ENCODE measurements at places on chromosomes 6 and 20. TPM values are rescaled to one million over a fixed set of nuclear protein-coding genes. Genes with fewer than 3 reads are reported as not detected.

DNA sequence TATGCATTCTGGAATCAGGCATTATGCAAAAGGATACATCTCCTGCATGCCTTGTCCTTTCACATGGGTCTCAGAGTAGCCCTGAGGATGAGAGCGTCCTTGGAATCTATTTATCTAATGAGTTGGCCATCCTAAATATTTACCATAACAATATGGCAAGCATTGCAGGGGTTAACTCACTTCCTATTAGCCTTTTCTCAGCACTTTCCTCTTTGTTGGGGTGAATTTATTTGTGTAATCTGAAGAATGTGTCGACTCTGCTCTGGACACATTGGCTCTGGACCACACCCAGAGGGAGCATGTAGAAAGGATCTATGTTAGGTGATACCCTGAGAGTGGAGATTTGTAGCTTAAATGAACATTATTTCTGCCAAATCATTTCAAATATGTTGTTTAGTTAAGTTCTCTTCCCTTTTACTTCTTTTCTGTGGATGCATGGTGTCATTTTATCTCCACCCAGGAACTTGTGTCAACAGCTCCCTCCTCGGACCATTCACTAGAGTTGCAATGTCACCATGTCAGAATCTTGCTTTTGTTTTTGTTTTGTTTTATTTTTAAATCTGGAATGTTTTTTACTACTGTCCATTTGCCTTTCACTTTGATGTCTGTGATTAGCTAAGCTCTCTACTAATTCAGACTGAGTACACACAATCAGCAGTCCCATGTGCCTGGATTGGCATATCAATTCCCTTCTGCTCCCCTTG, 757.0 kb upstream of the MMS22L start:
- DNase-seq, result no peak
- no peaks in the 10 kb centered on the region for H3K36me3 ChIP-seq
- H3K4me3 ChIP-seq, result no peak overlapping the region
- no peaks in the 10 kb centered on the region for H3K4me1 ChIP-seq
- H3K27me3 ChIP-seq, result no peaks in the 10 kb centered on the region
- no peak overlapping the region for H3K27ac ChIP-seq

DNA sequence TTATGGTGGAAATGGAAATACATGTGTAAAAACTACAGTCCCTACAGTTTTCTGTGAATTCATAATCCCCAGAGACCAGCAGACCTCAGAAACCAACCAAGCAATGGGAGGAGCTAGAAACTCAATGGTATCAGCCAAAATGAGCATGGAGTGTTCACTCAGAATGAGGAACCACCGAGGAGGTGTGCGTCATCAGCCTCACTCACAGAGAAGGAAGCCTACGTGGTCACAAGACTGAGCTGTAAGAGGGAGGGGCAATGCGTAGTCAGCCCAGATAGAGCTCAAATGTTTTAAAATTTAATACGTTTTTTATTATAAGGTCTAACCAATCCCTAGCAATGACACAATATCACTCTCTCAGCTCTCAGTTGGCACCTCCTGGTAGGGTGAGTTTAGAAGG, 17.4 kb downstream of the MYLK4 start:
- H3K36me3 ChIP-seq, result no peaks in the 10 kb centered on the region
- H3K27ac ChIP-seq, result no peak overlapping the region
- H3K27me3 ChIP-seq, result no peaks in the 10 kb centered on the region
- H3K4me1 ChIP-seq, result no peaks in the 10 kb centered on the region
- no peak overlapping the region for H3K4me3 ChIP-seq

DNA sequence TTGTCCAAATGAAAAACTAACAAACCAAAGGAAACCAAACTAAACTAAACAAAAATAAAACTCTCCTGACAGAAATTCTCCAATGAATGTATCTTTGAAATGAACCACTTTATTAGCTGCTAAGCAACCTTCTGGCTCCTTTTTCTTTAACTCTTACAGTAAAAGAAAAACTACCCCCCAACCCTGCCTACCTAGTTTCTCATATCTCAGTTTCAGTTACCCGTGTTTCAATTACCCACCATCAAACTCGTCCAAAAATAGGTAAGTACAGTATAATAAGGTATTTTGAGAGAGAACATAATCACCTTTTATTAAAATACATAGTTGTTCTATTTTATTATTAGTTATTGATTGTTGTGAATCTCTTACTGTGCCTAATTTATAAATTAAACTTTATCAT, 177.4 kb upstream of the THEMIS start:
- H3K27ac ChIP-seq, result no peak overlapping the region
- H3K27me3 ChIP-seq, result no peaks in the 10 kb centered on the region
- peaks cover 2% of the 10 kb centered on the region for H3K36me3 ChIP-seq
- no peak overlapping the region for H3K4me3 ChIP-seq

GRCh38 chr6:218153-219018, 73.9 kb upstream of the DUSP22 start:
- H3K36me3 ChIP-seq, result no peaks in the 10 kb centered on the region
- no peaks in the 10 kb centered on the region for H3K27me3 ChIP-seq
- peaks cover 25% of the 10 kb centered on the region for H3K4me1 ChIP-seq

- H3K4me3 ChIP-seq, result no peak overlapping the region
- no peaks in the 10 kb centered on the region for H3K4me1 ChIP-seq
- DNase-seq, result no peak
- no peaks in the 10 kb centered on the region for H3K27me3 ChIP-seq
These were observed 799.5 kb downstream of the QKI start for GRCh38 chr6:164214066-164214465.

GRCh38 chr20:37907677-37908401, 4.9 kb downstream of the VSTM2L start:
- no peaks in the 10 kb centered on the region for H3K4me1 ChIP-seq
- H3K27ac ChIP-seq, result no peak overlapping the region
- no peak for DNase-seq
- H3K36me3 ChIP-seq, result no peaks in the 10 kb centered on the region

- peaks cover 14% of the 10 kb centered on the region for H3K27me3 ChIP-seq
These were observed 28.5 kb upstream of the TMEM14A start for GRCh38 chr6:52642368-52642767.

DNA sequence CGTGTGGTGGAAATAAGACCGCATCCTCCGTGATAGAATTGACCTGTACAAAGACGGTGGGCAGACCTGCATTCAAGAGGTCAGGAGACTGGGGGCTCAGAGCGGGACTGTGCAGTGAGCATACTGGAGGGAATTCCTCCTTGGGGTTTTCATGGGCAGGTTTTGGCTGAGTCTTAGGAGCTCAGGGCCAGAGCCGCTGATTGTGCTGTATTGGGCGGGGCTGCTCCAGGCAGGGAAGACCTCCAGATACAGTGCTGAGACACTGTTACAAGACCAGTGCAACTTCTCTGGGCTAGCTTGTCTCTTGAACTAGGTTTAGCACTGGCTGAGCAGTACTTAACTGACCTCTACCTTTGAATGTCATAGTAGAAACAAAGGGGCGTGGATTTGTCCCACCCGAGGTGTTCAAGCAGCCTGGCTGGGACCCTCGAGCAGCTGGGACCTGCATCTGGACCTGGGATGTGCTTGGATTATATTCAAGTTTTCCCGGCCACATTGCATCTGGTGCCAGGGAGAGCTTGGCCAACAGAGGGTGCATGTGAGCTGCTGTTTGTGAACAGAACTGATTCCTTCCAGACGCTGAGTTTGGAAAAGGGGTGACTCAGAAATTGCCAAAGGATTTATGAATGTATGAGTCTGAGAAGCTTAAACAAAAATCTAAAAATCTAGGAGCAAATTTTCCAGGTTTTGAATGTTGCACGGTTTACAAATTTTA, 33.4 kb upstream of the SLC22A1 start:
- no peak for DNase-seq
- H3K27ac ChIP-seq, result no peak overlapping the region
- no peaks in the 10 kb centered on the region for H3K27me3 ChIP-seq
- no peaks in the 10 kb centered on the region for H3K4me1 ChIP-seq
- no peak overlapping the region for H3K4me3 ChIP-seq

- no peaks in the 10 kb centered on the region for H3K4me1 ChIP-seq
- H3K4me3 ChIP-seq, result no peak overlapping the region
- no peak for DNase-seq
- H3K27ac ChIP-seq, result no peak overlapping the region
- peaks cover 33% of the 10 kb centered on the region for H3K27me3 ChIP-seq
- H3K36me3 ChIP-seq, result no peaks in the 10 kb centered on the region
These were observed 6.7 kb upstream of the DLGAP4 start for GRCh38 chr20:36299459-36299858.

DNA sequence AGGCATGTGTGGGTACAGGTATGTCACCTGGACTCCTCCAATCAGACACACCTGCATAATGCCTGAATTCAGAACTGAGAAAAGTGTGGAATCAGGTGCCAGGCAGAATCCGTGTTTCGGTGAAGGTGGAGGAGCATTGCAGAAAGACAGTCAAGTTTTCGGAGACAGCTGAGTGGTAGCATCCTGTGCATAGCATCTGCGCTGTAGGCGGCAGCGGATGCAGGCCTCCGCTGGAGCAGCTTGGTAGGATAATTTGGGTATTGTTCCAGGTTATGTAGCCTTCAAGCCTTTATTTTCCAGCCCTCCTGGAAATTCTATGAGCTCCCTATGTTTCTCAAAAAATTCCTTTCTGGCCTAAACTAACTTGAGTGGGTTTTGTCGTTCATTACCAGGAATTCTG, 15.5 kb upstream of the ARMC2 start:
- peaks cover 5% of the 10 kb centered on the region for H3K4me1 ChIP-seq
- no peak overlapping the region for H3K4me3 ChIP-seq
- H3K36me3 ChIP-seq, result no peaks in the 10 kb centered on the region
- H3K27me3 ChIP-seq, result no peaks in the 10 kb centered on the region
- DNase-seq, result no peak

DNA sequence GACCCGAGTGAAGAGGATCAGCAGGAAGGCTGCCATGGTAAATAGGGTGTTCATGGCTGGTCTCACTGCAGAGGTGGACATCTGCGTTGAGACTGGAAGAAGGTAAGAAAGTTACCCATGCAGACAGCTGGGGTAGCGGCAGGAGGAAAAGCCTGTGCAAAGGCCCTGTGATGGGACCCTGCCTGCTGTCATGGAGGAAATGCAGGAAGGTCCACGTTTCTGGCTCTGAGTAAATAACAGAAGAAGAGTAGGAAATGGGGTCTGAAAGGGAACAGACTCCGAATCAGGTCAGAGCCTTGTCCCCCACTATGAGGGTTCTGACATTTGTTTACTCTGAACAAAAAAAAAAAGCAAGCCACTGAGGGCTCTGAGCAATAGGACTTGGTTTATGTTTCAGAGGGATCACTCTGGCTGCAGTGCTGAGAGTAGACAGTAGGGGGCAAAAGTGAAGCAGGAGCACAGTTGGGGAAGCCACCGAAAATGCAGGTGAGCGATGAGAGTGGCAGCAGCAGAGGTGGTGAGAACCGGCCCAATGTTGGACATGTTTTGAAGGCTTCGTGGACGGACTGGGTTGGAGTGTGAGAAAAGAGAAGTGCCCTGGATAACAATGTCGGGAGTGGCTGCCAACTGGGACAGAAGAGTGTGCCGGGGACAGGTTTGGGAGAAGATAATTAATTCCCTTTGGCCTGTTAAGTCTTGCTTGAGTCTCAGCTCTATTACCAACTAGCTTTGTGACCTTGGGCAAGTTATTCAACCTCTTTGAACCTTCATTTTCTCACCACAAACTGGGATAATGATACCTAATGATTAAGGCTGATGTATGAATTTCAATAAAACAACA, 57.9 kb upstream of the MAP7 start:
- no peaks in the 10 kb centered on the region for H3K27me3 ChIP-seq
- peaks cover 42% of the 10 kb centered on the region for H3K4me1 ChIP-seq
- H3K4me3 ChIP-seq, result no peak overlapping the region
- no peaks in the 10 kb centered on the region for H3K36me3 ChIP-seq
- peak; percentile 17 for DNase-seq

- no peak for DNase-seq
- H3K27me3 ChIP-seq, result peaks cover 23% of the 10 kb centered on the region
- no peak overlapping the region for H3K4me3 ChIP-seq
- no peak overlapping the region for H3K27ac ChIP-seq
These were observed 58.2 kb upstream of the FOXP4 start for GRCh38 chr6:41487860-41488432.

Gene GGTLC1
- not detected for polyA plus RNA-seq

Gene RHAG
- polyA plus RNA-seq, result not detected

Gene KHDRBS2
- not detected for polyA plus RNA-seq

Gene ELOVL4
- polyA plus RNA-seq, result 6.1 TPM

Gene SNX5
- polyA plus RNA-seq, result 187 TPM

Gene CCN6
- polyA plus RNA-seq, result 0.90 TPM

Gene PAQR8
- polyA plus RNA-seq, result 0.80 TPM

Gene TNFRSF21
- polyA plus RNA-seq, result 94.8 TPM

Gene SMPD2
- polyA plus RNA-seq, result 11.7 TPM

Gene F13A1
- polyA plus RNA-seq, result not detected

Gene HIVEP1
- polyA plus RNA-seq, result 13.7 TPM

Gene E2F1
- 1.3 TPM for polyA plus RNA-seq

Gene PNPLA1
- polyA plus RNA-seq, result 0.32 TPM

Data from keratinocyte (primary cell).